ENCODE measurements at places on chromosomes 5 and 9. TPM values are rescaled to one million over a fixed set of nuclear protein-coding genes. Genes with fewer than 3 reads are reported as not detected.

The DOLK gene
- polyA plus RNA-seq: 41.3 TPM

- DNase-seq: no peak
Observed at GRCh38 chr5:65753189-65753588, 31.2 kb downstream of the NLN start.

DNA sequence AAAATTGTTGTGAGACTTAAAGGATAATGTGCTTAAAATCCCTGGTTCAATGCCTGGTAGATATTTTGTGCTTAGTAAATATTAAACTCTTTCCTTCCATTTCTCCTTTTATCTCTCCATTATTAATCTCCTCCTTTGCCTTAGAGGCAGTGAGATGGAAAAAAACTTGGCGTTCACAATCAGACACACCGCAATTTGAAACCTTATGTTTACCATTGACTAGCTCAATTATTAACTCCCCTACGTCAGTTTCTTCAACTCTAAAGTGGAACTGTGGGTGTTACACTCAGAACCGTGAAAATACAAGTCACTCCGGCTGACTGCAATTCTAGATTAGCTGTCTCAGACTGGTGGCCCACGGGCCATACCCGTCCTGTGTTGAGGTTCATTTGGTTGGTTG, 327.2 kb downstream of the DEPDC1B start:
- no peak for DNase-seq

DNA sequence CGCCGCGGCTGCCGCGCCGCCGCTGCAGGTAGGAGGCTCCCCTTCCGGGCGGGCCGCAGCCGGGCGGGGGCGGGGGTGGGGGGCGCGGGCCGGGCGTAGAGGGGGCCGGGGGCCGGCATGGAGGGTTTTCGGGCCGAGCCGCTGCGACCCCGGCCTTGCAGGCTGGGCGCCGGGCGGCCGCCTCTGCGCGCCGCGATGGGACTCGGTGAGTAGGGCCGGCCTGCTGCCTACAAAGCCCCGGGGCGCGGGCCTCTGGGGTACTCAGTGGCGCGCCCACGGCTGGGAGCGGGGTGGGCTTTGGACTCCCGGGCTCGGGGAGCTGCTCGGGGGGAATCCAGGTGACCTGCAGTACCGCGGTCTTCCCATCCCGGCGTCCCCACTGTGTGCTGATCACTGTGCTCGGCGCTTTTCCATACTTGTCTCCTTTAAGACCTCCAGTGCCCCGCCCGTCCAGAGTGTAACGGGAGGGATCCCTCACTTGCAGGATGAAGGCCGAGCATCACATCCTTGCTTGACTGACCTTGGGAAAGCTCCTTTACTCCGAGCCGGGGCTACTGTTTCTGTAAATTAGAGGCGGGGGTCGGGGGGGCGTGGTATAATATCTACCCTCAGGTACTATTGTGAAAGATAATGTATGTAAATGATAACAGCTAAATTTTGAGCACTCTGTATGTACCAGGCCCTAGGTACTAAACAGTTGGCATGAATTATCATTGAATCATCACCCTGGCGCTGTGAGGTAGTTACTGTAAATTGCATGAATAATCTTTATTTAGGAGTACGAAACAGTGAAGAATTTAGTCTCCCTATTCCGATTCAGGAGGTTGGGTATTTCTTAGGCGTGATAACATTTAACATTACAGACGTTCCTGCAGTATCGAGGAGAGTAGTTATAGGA, 672 bp downstream of the MSANTD3 start:
- DNase-seq: peak; percentile 75

GRCh38 chr9:20479419-20480155, 142.7 kb downstream of the MLLT3 start:
- peak; percentile 81 for DNase-seq

The ADAMTS2 gene
- 0.01 TPM for polyA plus RNA-seq

DNA sequence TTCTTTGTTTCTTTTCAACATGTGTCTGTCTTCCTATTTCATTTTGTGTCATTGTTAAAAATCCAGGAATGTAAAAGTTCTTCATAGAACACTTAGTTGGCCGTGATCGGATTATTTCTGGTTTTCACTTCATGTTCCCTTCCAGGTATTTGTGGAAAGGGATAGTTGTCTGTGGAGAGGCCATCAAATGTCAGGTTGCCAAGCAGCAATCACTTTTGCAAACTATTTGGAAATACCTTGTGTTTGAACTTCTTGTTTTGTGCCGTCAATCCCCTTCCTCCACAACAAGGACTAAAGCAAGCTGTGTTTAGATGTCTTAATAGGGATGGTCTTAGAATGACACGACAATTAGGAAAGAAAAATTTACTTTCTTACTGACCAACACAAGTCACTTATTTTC, 116.9 kb upstream of the MPDZ start:
- no peak for DNase-seq

The SLC4A9 gene
- 0.07 TPM for polyA plus RNA-seq

DNA sequence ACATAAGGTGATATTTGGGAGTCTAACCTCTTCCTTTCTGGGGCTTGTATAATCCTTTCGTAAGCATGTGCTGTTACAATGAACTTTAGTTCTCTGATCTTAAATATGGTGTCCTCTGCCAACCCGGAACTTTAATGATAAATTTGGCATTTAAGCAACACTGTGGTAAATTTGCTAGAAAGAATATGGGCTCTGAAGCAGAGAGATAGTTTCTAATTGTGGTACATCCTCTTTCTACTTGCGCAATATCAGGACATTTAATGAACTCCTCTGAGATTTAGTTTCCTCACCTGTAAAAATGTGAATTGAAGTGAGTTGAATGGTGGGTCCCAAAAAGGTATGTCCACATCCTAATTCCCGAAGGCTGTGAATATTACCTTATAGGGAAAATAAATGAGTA, 364.7 kb downstream of the CAAP1 start:
- DNase-seq: no peak

The FOXI1 gene
- not detected for polyA plus RNA-seq

DNA sequence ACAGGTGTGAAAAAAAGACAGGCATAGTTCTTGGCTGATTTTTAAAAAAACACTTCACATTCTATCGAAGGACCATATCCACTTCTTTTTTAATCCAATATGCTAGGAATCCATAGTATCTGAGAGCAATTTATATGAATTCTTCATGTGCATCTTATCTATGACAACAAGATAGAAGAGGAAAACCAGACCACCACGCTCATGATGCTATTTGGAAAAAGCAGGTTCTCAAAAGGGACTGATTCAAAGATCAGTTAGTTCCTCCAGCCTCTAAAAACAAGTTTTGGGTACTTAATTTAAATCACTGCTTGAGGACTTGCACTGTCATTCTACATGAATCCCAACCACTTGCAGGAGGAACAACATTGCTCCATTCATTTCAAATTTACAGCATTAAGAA, 6.3 kb downstream of the MEF2C start:
- DNase-seq: no peak

DNA sequence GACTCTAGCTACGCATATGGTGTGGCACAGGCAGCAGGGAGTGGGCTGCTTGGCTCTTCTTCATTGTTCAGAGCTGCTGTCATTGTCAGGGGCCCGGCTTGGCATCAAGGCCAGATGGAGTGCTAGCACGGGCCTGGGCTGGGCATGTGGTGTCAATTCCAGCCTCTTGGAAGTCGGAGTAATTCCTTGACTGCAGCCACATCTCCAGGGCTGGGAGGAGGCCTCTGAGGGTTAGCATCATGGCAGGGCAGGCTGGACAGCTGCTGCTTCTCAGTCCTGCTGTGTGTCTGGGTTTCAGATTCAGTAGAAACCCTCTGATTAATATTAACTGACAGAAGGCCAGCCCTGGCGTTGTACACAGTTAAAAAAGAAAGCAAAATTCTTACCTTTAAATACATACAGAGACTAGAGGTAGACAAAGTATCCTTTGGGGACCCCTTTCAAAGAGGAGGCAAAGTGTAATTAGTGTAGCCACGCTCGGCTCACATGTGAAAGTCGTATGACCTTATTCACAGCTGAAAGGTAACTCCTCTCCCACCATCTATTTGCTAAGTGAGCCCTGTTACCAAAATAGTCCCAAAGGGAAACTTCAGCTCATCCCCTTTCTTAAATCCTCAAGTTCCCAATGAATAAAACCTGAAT, 126.4 kb downstream of the DOCK2 start:
- no peak for DNase-seq

GRCh38 chr9:68978066-68978465, 35.8 kb downstream of the PRKACG start:
- DNase-seq: no peak

GRCh38 chr9:6877671-6878161, 119.9 kb downstream of the KDM4C start:
- DNase-seq: peak; percentile 59

The BTNL9 gene
- polyA plus RNA-seq: 0.03 TPM

The CACFD1 gene
- 2.3 TPM for polyA plus RNA-seq
